ENCODE measurements at places on chromosomes 1 and 21.

DNA sequence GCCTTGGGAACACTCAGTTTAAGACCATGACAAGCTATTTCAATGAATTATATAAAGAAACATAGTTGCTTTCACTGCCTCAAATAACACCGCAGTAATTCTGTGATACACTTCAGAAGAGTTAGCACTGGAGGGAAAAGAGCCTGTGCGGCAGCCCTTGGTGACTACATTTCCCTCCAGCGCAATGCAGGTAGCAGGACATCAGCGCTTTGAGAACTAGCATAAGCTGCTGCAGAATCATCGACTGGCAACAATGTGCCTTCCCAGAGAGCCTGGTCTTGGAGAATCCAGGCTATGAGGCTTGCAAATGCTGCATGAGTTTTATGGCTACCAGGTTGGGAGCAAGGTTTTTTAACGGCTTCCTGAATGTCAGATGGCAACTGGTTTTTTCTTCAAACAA is 7.5 kb downstream of the NRIP1 start:
- DNase-seq, result no peak

- no peak for DNase-seq
Measured at GRCh38 chr1:57086154-57086553, 120.3 kb upstream of the C8B start.

- DNase-seq, result no peak
Measured at GRCh38 chr1:25847929-25848328, 11.3 kb downstream of the AUNIP start.

GRCh38 chr1:6801966-6802365 is 16.7 kb downstream of the CAMTA1 start:
- no peak for DNase-seq

GRCh38 chr1:106249810-106250209 is 806.7 kb upstream of the PRMT6 start:
- no peak for DNase-seq

DNA sequence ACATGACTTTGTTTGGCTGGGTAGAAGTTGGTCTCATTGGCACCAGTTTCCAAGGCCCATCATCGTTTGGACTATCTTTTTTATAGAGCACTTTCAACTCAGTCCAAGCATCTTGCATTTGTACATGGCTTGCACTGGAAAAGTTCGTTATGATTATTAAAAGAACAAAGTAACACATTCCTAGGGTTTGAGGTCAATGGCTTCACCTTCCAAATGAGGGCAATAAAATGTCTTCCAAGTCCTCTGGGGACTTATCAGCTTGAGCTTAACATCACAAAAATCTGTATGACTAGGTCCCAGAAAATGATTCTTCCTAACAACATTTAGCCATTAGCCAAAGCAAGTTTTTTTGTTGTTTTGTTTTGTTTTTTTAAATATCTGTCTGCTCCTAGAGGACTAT is 610.8 kb downstream of the LMO4 start:
- DNase-seq, result no peak

- no peak for DNase-seq
Measured at GRCh38 chr1:6491966-6492365, 499 bp upstream of the PLEKHG5 start.

GRCh38 chr1:17440074-17440826 is 773 bp upstream of the RCC2 start:
- DNase-seq, result no peak

- DNase-seq, result no peak
Measured at GRCh38 chr1:44655609-44656008, 18.7 kb downstream of the TMEM53 start.

All from type B pancreatic cell (in vitro differentiated cells).